ENCODE measurements at places on chromosomes 5 and 9. TPM values are rescaled to one million over a fixed set of nuclear protein-coding genes. Genes with fewer than 3 reads are reported as not detected.

DNA sequence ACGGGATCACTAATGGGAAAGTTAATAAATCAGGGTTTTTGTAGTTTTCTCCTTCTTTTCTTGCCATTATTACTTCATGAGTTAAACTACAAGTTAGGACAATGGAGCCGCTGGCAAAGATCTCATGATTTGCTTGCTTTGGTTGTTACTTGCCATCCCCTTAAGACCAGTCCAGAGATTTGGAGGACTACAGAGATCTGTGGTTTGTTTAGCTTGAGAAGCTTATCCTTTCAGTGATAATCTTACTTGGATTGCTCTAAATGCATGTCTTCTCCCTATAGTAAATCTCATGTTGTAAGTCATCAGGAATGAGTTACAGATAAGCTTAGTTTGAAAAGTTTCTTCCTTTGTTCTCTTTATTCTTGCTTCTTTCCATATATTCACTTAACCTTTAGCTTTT lies 70.9 kb downstream of the TLE4 start:
- no peak overlapping the region for H3K27ac ChIP-seq
- H3K36me3 ChIP-seq = peaks cover 29% of the 10 kb centered on the region
- no peaks in the 10 kb centered on the region for H3K4me1 ChIP-seq
- DNase-seq = no peak

- H3K27me3 ChIP-seq = no peaks in the 10 kb centered on the region
- H3K4me3 ChIP-seq = no peak overlapping the region
- no peak for DNase-seq
- peak overlapping the region; percentile 54 for H3K27ac ChIP-seq
- no peaks in the 10 kb centered on the region for H3K36me3 ChIP-seq
Measured at GRCh38 chr5:68194386-68194785, 21.2 kb upstream of the PIK3R1 start.

GRCh38 chr5:6029811-6030271 lies 348.5 kb downstream of the MED10 start:
- H3K4me3 ChIP-seq = no peak overlapping the region
- H3K27ac ChIP-seq = no peak overlapping the region
- peaks cover 5% of the 10 kb centered on the region for H3K36me3 ChIP-seq
- DNase-seq = no peak

DNA sequence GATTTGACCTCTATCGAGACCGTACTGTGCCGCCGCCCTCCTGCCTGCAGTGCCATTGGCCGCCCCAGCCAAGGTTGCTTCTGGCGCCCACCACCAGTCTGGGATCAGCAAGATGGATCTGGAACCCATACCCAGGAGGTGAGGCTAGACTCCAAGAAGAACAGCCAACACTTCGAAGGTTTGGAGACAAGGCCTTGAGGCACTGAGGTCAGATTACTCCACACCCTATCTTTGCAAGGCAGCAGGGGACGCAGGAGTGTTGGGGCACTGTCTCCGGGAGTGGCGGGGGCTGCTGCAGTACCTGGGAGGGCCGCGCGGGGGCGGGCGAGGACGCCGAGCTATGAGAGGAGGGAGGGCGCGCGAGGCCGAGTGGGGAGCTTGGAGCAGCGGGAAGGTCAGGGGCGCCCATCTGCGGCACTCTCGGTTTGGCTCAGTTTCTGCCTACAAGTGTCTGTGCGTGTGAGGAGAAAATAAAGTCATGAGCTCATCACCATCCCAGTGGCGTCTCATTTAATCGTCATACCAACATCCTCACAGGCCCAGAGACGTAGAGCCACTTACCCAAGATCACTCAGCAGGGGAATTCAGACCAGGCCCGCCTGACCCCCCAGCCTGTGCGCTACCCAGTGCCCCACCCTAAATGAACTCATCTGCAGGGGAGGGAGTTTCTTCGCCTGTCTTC lies 20.5 kb upstream of the PSD2 start:
- no peaks in the 10 kb centered on the region for H3K4me1 ChIP-seq
- H3K4me3 ChIP-seq = no peak overlapping the region
- H3K36me3 ChIP-seq = no peaks in the 10 kb centered on the region
- H3K27me3 ChIP-seq = no peaks in the 10 kb centered on the region

FOXD4L5 gene
- not detected for total RNA-seq

DNAH5 gene
- 0.50 TPM for total RNA-seq

EQTN gene
- not detected for total RNA-seq

Measured in H9 (cell line).